NCI-H1092 (cell line): ENCODE measurements at places on chromosomes 4 and X.

DNA sequence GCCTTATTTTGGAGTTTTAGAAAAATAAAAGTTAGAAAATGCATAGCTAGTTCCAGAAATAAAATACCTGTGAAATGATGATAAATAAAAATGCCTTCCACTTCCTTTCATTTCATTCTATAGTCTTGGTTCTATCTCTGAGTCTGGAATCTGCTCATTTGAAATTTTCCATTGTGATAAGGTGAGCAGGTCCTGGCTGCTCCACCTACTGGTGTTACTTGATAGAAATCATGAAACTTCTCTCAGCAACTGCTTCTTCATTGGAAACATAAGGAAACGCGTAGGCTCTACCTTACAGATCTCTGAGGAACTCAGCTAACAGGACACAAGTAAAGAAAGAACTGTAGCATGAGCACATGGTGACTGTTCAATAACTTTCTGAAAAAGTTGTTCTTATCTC lies 141.8 kb downstream of the DCHS2 start:
- DNase-seq = no peak

- no peak for DNase-seq
Observed at GRCh38 chr4:98945297-98945850, 16.4 kb upstream of the EIF4E start.

GRCh38 chrX:45001048-45001447 lies 128.1 kb downstream of the KDM6A start:
- no peak for DNase-seq

DNA sequence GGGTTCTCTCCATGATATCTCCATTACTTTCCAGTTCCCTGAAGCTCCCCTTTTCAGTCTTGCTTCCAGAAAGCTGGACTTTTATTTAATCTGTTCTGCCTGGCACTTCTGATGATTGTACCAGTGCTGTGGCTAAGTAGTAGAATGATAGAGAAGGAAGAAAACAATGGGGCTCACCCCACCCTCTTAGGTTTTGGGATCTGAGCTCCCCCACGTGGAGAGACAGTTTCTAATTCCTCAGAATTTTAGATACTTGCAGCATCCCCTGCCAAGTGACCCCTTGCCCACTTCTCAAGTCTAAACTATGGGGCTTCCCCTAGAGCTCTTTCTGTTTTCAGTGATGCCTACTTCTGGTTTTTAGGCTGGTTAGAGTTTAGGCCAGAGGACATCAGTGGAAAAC lies 73.9 kb downstream of the GC start:
- no peak for DNase-seq

- DNase-seq = no peak
Observed at GRCh38 chrX:19689170-19689779, 174.0 kb upstream of the MAP3K15 start.
